NCI-H774 (cell line): ENCODE measurements at places on chromosomes 5 and 9.

- no peak for DNase-seq
These were observed 6.4 kb downstream of the SURF4 start for GRCh38 chr9:133369422-133369821.

DNA sequence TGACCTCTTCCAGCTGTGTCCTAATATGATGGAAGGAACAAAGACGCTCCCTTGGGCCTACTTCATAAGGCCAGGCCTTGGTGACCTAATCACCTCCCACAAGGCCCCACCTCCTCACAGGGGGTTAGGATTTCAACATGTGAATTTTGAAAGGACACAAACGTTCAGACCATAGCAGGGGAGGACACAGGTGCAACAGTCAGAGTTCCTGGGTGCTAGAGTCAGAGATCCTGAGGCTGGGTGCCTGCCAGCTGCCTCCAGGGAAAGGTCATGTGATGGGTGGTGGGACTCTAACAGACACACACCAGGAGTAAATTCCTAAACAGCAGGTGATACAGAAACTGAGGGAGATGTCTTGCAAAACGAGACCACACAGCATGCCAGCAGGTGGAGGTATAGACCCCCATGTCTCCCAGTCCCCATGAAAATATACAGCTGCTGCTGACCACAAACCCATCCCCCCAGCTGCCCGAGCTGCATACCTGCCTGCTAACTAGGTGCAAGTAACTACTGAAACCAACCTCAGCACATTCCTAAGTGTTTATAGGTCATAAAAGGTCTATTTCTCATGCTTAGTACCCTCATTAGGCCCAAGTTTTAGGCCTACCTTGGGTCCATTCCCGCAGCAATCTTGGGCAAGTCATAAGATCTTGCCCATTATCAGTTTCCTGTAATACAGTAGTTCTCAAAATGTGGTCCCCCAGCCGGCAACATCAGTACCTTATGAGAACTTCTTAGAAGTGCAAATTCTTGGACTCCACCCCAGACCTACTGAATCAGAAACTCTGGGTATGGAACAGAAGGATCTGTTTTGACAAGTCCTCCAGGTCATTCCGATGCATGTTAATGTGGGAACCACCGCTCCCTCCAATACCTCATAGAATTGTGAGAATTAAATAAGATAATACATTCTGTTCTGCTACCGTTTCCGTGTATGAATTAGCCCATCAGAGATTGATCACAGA is 245.3 kb downstream of the ENC1 start:
- DNase-seq: no peak

- DNase-seq: no peak
These were observed 15.4 kb upstream of the RFX3 start for GRCh38 chr9:3541206-3541605.

- DNase-seq: no peak
These were observed 72.0 kb downstream of the MROH2B start for GRCh38 chr5:40999142-40999541.

DNA sequence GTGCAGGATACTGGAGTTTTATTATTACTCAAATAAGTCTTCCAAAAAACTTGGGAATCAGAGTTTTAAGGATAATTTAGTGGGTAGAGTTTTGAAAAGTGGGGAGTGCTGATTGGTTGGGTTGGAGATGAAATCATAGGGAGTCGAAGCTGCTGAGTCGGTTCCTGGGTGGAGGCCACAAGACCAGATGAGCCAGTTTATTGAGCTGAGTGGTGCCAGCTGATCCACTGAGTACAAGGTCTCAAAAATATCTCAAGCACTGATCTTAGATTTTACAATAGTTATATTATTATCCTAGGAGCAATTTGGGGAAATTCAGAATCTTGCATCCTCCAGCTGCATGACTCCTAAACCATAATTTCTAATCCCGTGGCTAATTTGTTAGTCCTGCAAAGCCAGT is 804.9 kb upstream of the SEMA6A start:
- DNase-seq: no peak

- no peak for DNase-seq
These were observed 84.7 kb downstream of the CSNK1A1 start for GRCh38 chr5:149466457-149466972.

DNA sequence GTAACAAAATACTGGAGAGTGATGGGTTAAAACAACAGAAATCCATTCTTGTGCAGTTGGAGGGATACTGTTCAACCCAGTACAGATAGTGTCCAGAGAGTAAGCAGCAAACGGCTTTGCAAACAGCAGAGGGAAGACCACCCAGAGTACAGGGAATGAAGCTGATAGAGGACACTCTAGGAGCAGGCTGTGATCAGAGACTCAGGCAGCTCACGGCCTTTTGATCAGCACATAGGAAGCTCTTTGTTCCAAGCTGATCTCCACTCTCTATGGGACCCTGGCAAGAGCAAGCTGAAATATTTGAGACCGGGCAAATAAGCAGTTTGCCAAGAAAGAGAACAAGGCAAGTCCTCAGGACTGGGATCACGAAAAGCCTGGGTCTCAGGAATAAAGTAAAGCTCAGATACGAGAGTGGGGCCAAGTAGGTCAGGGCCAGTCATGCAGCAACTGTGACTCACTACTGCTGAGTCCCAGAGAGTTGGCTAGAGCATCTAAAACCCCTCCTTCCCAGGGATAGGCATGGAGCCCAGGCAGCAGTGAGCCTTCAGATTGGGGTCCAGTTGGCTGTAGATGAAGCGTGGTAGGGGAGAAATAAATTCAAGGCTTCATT is 52.4 kb downstream of the MELK start:
- DNase-seq: no peak
